Stimulated activated CD4-positive, alpha-beta T cell treated with anti-CD3 and anti-CD28 coated beads, Interleukin-15, amount 100 ng/mL, for 48 hours (primary cell): ENCODE measurements at places on chromosomes 7 and 10.

DNA sequence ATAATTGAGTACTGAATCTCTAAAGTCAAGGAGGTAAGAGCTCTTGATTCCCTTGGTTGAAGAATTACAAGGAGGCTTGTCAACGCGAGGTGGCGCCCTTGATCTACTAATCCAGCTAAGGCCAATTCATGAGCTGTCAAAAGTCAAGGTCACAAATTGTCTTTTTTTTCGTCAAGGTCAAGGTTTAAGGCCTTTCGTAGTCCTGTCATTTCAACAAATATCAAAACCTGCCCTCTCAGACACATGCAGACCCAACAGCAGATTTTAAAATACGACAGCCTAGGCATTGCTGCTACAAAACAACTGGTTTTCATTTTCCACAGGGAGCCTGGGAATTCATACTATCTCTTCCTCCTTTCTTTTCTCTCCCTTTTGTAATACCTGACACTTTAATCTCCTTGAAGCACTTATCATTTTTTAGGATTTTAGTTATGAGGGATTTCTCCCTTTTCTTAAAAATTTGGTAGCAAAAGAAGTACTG, 3.6 kb downstream of the HOXA13 start:
- peak; percentile 64 for DNase-seq

- DNase-seq, result no peak
Observed at GRCh38 chr10:114386452-114386851, 17.9 kb downstream of the AFAP1L2 start.

GRCh38 chr7:107166736-107167426, 1.9 kb upstream of the HBP1 start:
- no peak for DNase-seq

- no peak for DNase-seq
Observed at GRCh38 chr10:50929670-50930069, 44.2 kb upstream of the A1CF start.

GRCh38 chr10:33559105-33559504, 224.6 kb upstream of the NRP1 start:
- DNase-seq, result no peak

- no peak for DNase-seq
Observed at GRCh38 chr7:74452748-74453321, 871 bp upstream of the GTF2IRD1 start.

DNA sequence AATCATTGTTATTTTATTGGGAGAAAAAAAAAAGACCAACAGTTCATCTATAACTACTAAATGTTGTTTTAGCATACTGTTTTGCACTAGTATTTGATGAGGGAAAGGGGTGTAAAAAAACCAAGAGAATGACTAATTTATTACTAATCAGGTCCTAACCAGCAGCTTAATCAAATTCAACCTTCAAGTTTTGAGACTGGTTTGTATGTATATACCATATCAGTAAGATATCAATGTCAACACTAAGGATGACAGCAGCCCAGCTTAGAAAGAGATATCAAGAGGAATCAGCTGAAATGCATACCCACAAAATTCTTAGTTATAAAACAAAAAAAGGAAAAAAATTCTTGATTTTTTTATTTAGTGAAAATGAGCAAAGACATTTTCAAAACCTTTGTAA, 122.6 kb downstream of the KMT2C start:
- DNase-seq, result no peak

DNA sequence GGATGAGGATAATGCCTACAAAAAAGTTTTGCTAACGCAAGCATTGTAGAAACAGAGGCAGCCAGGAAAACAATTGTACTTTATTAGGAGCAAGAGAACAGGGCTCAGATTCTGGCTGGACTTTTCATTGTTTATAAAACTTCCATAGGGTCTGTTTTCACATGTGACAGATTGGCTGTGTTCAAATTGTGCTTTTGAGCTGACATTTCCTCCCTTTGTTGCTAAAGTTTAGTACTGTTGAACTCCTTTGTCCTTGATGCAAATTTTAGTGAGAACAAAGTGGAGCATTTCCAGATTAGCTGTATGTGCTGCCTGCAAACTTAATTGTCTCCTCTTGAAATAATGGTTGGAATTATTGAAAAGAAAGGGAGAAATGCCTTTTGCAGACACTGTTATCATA, 221.0 kb upstream of the FZD1 start:
- no peak for DNase-seq

DNA sequence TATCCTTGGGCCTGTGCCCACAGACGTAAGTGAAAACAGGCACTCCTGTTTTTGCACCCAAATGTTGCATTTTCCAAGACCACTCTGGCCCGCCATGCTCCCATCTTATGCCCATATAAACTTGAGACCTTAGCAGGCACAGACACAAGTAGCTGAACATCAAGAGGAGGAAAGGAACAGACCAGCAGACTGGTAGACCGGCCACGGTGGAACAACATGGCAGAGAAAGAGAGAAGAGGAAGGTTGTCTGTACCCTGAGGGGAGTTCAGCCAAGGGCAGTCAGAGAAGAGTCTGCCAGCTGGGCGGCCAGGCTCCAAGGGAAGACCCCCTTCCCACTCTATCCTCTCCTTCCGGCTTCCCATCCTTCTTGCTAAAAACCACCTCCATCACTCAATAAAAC, 85.3 kb downstream of the GPR37 start:
- DNase-seq, result no peak

DNA sequence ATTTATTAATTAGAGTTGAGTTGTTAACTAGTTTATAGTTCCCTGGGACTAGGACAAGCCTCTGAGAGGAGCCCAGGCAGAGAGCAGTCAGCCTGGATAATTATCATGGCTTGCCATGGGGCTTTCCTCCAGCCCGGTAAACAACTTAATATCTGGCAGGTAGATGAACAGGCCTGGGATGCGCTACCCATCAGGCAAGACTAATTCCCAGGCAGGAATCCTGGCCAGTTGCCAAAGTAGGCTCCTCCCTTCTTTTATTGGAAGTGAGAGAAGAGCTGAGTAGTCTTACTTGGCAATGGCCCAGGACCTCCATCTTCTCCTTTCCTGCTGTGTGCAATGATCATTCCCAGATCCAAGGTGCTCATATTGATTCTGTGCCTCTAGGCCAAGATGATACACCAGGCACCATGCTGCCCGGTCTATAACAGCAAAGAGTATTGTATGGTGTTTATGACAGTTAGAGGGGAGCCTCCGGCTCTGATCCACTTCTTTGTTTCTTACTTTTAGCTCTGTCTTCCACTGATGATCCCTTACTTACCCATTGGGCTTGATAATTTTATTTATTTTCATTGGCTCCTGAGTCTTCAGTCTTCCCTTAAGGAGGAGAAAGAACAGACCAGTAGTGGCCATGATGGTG, 408.7 kb downstream of the REEP3 start:
- DNase-seq, result no peak

GRCh38 chr10:116654816-116655215, 34.1 kb downstream of the PNLIPRP2 start:
- no peak for DNase-seq

- DNase-seq, result no peak
Observed at GRCh38 chr7:45219130-45219529, 61.5 kb downstream of the RAMP3 start.

DNA sequence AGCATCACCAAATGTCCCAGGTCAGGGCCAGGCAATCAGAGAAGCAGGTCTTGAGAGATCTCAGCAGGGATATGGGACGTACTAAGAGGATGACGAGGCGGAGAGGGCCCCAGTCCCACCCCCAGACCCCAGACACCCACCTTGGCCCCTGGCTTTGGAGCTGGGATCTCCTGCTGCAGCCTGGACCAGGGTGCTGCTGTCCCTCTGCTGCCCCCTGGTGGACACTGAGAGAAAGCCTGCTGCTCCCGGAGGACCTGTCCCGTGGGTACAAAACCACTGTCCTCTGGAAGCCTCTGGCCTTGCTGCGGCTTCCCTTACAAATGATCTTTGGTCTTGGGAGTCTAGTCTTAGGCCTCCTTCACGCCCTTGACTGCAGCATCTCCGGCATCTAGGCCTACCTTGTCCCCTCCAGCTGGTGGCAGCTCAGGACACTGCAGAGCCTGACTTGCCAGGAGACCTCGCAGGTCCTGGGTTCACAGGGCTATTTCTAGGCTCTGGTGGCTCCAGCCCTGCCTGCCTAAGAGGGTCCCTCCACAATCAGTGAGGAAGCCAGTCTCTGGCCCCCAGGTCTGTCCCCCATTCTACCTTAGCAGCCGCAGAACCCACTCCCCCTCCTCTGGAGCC, 97.1 kb downstream of the RGS10 start:
- peak; percentile 71 for DNase-seq

DNA sequence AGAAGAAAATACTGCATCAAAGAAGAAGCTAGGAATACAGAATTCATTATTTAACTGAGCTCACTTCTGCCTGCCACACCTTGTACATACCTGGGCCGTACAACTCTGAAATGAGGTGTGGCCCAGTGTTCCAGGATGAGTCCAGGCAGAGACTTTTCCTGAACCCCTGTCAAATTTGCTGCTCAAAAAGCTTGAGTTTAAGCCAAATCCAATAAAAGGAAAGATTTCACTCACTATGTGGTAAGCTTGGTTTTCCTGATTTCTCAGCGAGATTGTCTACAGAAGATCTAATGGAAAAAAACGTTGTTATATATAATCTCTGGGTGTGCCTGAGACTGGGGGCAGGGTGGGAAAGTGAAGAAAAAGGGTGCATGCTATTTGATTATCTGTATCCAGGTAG, 72.1 kb upstream of the EGFR start:
- no peak for DNase-seq

DNA sequence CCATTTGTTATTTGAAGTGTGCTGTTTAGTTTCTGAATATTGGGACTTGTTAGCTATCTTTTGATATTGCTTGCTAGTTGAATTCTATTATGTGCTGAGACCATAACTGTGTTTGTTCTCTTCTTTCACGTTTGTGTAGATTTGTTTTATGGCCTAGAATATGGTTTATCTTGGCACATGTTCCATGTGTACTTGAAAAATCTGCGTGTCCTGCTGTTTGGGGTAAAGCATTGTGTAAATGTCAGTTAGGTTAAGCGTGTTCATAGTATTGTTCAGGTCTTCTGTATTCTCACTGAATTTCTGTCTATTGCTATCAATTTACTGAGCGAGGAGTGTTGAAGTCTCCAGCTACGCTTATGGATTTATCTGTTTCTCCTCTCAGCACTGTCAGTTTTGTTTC, 19.4 kb downstream of the MMP21 start:
- no peak for DNase-seq

GRCh38 chr7:4830176-4830575, 31.7 kb downstream of the PAPOLB start:
- peak; percentile 55 for DNase-seq

GRCh38 chr10:31927565-31927883, 1.1 kb downstream of the ARHGAP12 start:
- DNase-seq, result no peak

GRCh38 chr7:75966190-75966961, 28.0 kb downstream of the TMEM120A start:
- no peak for DNase-seq

GRCh38 chr10:84469470-84469869, 141.1 kb downstream of the CCSER2 start:
- DNase-seq, result no peak

DNA sequence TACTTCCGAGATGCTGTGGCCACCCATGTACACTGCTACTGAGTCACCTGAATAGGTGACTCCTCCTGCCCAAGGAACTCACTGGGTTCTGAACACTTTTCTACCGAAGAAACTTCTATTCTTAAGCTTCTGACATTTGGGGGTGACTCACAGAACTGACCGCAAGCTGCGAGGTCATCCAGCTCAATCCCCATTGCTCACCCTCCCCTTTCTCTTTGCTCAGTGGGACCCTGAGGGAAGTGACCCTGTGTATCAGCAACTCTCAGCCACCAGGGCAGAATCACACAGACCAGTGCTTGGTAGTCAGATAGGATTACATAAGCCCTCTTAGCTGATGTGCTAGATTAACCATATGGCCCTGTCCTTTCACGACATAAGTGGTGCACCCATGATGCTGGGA, 46.3 kb downstream of the INSYN2A start:
- no peak for DNase-seq

- no peak for DNase-seq
Observed at GRCh38 chr7:17009007-17009719, 127.4 kb upstream of the AGR3 start.

GRCh38 chr7:151586531-151587260, 67.0 kb upstream of the RHEB start:
- no peak for DNase-seq

GRCh38 chr10:69093933-69094332, 6.0 kb downstream of the SRGN start:
- DNase-seq, result no peak

- DNase-seq, result no peak
Observed at GRCh38 chr10:131850383-131850870, 50.4 kb upstream of the PPP2R2D start.

DNA sequence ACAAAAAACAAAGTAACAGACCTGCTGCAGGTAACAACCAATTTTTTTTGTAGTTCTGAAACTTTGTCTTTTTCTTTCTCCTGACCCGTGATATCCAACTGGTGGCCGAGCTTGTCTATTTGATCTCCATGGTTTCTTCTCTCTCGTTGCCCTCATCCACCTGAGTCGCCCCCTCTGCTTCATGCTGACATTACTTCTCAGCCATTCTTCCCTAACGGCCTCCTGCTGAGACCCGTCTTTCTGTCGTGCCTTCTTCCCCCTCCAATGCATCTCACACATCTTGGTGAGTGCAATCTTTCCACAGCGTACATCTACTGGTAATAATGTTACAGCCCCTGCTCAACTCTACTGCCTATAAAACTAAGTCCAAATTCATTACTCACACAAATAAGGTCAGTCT, 352.9 kb downstream of the RNLS start:
- no peak for DNase-seq

DNA sequence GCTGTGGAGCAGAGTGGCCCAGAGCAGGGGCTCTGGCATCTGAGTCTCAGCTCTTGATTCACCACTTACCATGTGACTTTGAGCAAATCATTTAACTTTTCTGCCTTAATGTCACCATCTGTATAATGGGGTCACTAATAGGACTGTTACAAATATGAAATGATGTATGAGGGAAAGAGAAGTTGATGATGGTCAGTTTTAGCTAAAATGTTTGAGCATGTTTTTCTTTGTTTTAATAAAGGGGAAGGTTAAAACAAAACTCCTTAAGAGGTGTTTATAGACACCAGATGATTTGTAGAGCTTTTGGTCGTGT, 81.0 kb downstream of the CCNY start:
- DNase-seq, result no peak

DNA sequence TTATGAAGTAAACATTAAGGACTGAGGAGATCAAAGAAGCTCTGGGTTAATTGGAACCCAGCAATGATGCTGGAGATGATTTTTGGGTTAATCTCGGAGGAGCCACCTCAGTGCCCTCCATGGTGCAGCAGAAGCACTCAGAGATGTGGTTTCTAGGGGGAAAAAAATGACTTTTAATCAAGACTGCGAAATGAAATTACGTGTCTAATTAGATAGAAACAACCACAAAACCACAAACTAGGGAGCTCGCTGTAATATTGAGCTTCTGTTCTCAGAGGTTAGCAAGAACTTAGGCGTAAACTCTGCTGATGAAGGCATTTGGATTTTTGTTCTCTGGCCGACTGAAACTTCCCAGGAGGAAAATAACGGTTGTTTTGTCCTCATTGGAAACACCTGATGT, 319.0 kb downstream of the GRID1 start:
- no peak for DNase-seq

GRCh38 chr10:69345402-69345801, 67.1 kb downstream of the HK1 start:
- DNase-seq, result no peak
